ENCODE measurements at places on chromosomes 11 and 22. TPM values are rescaled to one million over a fixed set of nuclear protein-coding genes. Genes with fewer than 3 reads are reported as not detected.

The OR5P2 gene
- not detected for total RNA-seq

The GAL3ST1 gene
- total RNA-seq, result 6.6 TPM

The NAT10 gene
- 52.0 TPM for total RNA-seq

The HEPN1 gene
- total RNA-seq, result not detected

The PKNOX2 gene
- not detected for total RNA-seq

The OR52W1 gene
- not detected for total RNA-seq

The CRYBB1 gene
- total RNA-seq, result not detected

The TBX10 gene
- not detected for total RNA-seq

The DERL3 gene
- total RNA-seq, result 0.40 TPM

The MYO7A gene
- 1.4 TPM for total RNA-seq

The PHLDA2 gene
- total RNA-seq, result 156 TPM

The PNPLA3 gene
- 0.69 TPM for total RNA-seq

The OR2AT4 gene
- total RNA-seq, result not detected
